ENCODE measurements at places on chromosomes 7 and 10. TPM values are rescaled to one million over a fixed set of nuclear protein-coding genes. Genes with fewer than 3 reads are reported as not detected.

- no peak overlapping the region for H3K4me3 ChIP-seq
- DNase-seq, result no peak
- H3K4me1 ChIP-seq, result no peaks in the 10 kb centered on the region
- no peaks in the 10 kb centered on the region for H3K27me3 ChIP-seq
- no peak overlapping the region for H3K27ac ChIP-seq
- no peaks in the 10 kb centered on the region for H3K36me3 ChIP-seq
These were observed 670.2 kb upstream of the MKI67 start for GRCh38 chr10:128796396-128796912.

- no peak overlapping the region for H3K4me3 ChIP-seq
- no peaks in the 10 kb centered on the region for H3K36me3 ChIP-seq
- DNase-seq, result no peak
- no peaks in the 10 kb centered on the region for H3K4me1 ChIP-seq
- no peak overlapping the region for H3K27ac ChIP-seq
These were observed 51.8 kb upstream of the FAM133B start for GRCh38 chr7:92641921-92642511.

DNA sequence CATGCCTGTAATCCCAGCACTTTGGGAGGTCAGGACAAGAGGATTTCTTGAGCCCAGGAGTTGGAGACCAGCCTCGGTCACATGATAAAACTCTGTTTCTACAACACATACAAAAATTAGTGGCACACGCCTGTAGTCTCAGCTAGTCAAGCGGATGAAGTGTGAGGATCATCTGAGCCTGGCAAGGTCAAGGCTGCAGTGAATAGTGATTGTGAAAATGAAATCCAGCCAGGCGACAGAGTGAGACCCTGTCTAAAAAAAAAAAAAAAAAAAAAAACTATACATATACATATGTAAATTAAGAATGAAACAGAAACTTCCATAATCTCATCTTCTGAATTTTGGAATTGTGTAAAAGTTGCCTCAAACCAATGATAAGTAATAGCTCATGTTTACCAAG is 18.2 kb upstream of the FAM170B start:
- no peak for DNase-seq
- H3K36me3 ChIP-seq, result no peaks in the 10 kb centered on the region
- H3K27ac ChIP-seq, result no peak overlapping the region

DNA sequence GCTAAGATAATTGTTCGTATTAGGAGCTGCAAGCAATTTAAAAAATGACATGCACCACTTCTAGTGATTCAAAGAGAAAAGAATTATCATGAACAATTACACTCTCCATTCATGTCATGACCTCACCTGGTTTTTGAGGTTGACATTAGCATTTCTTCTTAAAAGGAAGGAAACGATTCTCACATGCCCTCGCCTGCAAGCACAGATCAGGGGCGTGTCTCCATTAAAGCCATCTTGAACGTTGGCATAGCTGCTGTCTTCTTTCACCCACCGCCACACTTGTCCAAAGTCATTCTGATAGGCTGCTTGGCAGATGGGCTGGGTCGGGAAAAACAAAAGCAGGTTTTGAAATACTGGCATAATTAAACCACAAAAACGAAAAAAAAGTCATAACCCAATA is 19.9 kb downstream of the ANKRD22 start:
- H3K27me3 ChIP-seq, result no peaks in the 10 kb centered on the region
- DNase-seq, result no peak
- H3K36me3 ChIP-seq, result no peaks in the 10 kb centered on the region
- H3K4me1 ChIP-seq, result no peaks in the 10 kb centered on the region
- no peak overlapping the region for H3K4me3 ChIP-seq

- no peak overlapping the region for H3K4me3 ChIP-seq
- no peaks in the 10 kb centered on the region for H3K27me3 ChIP-seq
- H3K27ac ChIP-seq, result no peak overlapping the region
- no peaks in the 10 kb centered on the region for H3K4me1 ChIP-seq
- DNase-seq, result no peak
These were observed 236.9 kb downstream of the PRKG1 start for GRCh38 chr10:51311228-51311627.

CLDN15 gene
- total RNA-seq, result 6.0 TPM

SH2D4B gene
- total RNA-seq, result 1.1 TPM

GRCh38 chr10:85477979-85478378 is 888.6 kb downstream of the GRID1 start:
- H3K27me3 ChIP-seq, result no peaks in the 10 kb centered on the region
- no peak overlapping the region for H3K27ac ChIP-seq
- no peaks in the 10 kb centered on the region for H3K4me1 ChIP-seq
- no peak overlapping the region for H3K4me3 ChIP-seq
- H3K36me3 ChIP-seq, result no peaks in the 10 kb centered on the region
- DNase-seq, result no peak

HHEX gene
- 90.9 TPM for total RNA-seq

Measured in thyroid gland (tissue), 4 donors.